ENCODE measurements at places on chromosomes 13 and 19.

- DNase-seq, result no peak
These were observed 560.9 kb upstream of the PCDH9 start for GRCh38 chr13:67791047-67791446.

- DNase-seq, result no peak
These were observed 705.3 kb downstream of the GPC5 start for GRCh38 chr13:92103689-92104153.

GRCh38 chr19:52640916-52641315, 2.8 kb upstream of the ZNF83 start:
- no peak for DNase-seq

GRCh38 chr13:59842507-59842906, 321.2 kb downstream of the DIAPH3 start:
- DNase-seq, result no peak

GRCh38 chr19:39237200-39238184, 7.3 kb downstream of the IFNL3 start:
- peak; percentile 23 for DNase-seq

DNA sequence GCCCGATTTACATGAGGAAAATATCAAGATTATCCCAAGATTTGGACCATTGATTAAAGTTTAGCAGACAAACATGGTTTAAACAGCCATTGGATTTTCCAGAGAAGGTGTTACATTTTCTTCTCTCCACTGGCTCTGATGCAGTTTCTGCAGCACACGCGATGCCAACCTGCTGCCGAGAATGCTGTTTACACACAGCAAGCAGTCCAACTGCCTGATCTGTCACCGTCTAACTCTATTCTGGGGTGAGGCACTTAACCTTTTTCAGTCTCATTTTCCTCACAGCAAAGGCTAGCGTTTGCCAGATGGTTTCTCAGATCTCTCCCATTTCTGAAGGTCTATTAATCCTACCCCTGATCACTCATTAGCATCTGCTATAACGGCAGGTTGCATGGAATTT, 763.5 kb upstream of the GPC6 start:
- DNase-seq, result no peak

Data from suppressor macrophage (primary cell).